ENCODE measurements at places on chromosomes 7 and 10.
A peak's percentile ranks its signal among the peaks of the same experiment; 100 is the strongest.

DNA sequence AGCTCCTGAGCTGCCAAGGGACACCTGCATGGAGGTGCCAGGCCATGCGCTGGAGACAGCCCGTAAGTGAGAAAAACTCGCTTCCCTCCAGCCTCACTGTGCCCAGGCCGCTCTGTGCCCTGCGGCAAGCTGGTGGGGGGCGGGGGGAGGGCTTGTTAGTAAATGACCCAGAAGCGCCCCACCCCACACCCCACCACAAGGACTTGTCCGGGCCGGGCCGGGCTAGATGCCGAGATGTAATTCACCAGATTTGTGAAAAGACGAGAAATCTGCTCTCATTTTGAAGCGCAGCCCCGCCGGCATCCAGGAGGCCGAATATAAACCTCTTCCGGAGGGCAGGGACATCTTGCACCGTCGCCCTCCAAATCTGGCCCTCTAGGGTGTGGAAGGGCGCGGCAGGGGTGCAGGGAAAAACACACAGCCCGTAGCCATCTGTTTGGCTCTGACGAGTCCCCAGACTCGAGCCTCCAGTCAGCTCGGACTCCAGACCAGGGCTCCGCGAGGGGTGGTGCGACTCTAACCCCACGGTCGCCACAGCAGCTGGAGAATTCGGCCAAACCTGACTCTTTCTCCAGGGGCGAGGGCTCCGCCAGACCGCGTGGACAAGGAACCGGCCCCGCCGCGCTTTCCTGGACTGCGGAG, 14.8 kb downstream of the TLX1 start:
- no peak for DNase-seq

DNA sequence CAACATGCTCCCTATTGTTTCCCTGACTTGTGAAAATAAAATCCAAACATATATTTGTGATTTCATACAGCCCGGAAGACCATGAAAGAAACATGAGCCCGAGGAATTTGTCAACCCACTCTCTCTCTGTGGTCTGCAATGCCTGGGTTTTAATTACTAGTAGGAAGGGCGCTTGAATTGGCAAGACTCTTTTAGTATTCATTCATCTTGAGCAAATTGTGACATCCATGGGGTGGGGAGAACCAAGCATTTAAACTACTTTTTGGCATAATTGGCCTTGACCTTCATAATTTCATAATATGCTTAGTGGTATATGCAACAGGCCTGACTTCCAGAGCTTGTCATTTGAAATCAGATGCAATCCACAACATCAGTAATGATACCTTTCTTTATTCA, 142.4 kb upstream of the BMPER start:
- peak; percentile 40 for DNase-seq

- peak; percentile 67 for DNase-seq
These were observed 381.8 kb upstream of the SORCS1 start for GRCh38 chr10:107546284-107546683.

DNA sequence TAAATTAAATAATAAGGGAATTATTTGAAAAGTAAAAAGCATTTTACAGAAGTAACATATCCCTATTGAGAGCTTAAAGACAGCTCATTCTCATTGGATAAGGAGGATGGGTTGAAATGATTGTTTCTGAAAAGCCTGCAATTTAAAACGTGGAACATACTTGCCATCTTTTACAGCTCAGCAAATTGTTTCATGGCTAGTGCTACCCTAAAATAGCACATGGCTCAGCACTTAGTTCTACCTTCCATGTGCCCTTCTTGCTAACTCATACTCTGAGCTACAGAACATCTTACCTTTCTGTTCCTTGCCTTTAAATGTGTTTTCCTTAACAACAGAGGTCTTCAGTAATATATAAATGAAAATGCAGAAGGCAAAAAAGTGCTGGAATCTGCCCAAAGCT, 8.6 kb downstream of the SEMA3C start:
- no peak for DNase-seq

DNA sequence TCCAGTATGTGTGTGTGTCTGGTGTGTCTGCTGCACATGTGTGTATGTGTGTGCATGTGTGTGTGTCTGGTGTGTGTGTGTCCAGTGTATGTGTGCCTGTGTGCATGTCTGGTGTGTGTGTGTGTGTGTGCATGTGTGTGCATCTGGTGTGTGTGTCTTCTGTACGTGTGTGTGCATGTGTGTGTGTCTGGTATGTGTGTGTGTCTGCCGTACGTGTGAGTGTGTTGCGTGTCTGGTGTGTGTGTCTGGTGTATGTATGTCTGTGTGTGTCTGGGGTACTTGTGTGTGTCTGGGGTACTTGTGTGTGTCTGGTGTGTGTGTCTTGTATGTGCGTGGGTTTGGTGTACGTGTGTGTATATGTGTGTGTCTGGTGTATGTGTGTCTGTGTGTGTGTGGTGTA, 289.1 kb upstream of the SHH start:
- no peak for DNase-seq

GRCh38 chr7:78149787-78150186, 351.2 kb downstream of the PHTF2 start:
- peak; percentile 87 for DNase-seq

- DNase-seq = no peak
These were observed 89.5 kb downstream of the VPS41 start for GRCh38 chr7:38819463-38819862.

DNA sequence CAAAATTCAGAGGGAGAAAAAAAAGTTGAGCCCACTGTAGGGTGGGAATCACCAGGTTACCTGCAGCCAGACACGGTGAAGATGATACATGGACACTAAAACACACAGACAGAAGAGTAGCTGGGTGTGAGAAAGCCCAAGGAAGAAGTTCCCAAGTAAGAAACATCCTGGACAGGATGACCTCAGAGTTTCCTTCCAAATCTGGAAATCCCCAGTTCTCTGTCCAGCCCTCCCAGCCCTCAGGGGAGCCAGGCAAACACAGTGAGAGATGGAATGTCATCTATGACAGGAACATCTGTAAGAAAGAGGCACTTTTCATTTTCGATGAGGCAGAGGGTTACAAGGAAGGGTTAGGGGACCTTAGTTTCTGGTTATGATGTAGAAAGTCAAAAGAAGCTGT, 125.1 kb upstream of the LYZL1 start:
- peak; percentile 57 for DNase-seq

- no peak for DNase-seq
These were observed 32.4 kb upstream of the SPDYE3 start for GRCh38 chr7:100275120-100275519.

DNA sequence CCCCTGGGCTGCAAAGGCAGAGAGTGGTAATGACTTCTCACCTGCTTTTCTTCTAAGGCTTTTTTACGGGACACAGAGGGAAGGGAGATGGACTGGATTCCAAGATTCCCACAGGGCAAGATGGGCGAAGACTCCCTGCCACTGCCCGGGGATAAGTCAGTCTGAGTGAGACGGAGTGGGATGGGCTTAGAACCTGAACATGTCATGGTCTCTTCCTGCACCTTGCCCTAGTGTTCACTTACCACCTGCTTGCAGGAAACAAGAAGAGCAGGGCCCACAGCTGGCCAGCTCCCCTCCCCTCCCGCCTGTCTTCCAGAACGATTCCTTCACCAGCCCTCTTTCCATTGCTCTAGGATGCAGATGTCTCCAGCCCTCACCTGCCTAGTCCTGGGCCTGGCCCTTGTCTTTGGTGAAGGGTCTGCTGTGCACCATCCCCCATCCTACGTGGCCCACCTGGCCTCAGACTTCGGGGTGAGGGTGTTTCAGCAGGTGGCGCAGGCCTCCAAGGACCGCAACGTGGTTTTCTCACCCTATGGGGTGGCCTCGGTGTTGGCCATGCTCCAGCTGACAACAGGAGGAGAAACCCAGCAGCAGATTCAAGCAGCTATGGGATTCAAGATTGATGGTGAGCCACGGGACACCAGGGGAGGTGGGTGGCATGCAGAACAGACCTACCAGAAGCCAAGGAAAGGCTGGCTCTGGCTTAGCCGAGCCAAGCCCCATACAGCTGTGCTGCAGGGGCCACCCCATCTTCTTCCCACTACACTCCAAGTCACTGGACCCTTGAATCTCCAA, 1.3 kb downstream of the SERPINE1 start:
- DNase-seq = no peak

- DNase-seq = no peak
These were observed 47.5 kb upstream of the AGMO start for GRCh38 chr7:15609287-15609686.

DNA sequence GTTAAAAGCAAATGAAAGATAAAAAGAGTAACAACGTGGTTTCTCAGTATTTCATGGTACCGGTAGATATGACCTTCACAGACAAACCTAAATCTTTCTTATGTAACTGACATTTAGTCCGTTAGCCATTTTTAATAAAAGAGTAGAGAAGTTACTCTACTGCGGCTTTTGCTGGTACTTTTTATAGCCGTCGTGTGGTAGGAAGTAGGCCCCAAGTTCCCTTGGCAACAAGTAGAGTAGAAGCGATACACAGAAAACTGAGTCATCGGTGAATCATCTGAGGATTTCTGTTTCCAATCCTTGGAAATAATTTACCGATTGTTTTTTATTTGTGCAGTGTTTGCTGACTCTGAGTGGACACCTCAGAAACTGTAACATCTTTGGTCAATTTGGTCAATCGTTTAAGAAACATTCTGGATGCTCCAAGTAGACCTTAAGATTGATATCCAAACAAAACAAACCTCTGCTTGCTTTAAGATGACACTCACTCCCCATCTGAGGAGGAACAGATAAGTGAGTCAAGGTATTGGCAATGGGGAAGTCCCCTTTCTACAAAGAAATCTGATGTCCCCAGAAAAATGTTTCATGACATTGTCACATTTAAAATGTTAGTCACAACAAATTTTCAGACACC, 63.9 kb upstream of the AHR start:
- peak; percentile 90 for DNase-seq

DNA sequence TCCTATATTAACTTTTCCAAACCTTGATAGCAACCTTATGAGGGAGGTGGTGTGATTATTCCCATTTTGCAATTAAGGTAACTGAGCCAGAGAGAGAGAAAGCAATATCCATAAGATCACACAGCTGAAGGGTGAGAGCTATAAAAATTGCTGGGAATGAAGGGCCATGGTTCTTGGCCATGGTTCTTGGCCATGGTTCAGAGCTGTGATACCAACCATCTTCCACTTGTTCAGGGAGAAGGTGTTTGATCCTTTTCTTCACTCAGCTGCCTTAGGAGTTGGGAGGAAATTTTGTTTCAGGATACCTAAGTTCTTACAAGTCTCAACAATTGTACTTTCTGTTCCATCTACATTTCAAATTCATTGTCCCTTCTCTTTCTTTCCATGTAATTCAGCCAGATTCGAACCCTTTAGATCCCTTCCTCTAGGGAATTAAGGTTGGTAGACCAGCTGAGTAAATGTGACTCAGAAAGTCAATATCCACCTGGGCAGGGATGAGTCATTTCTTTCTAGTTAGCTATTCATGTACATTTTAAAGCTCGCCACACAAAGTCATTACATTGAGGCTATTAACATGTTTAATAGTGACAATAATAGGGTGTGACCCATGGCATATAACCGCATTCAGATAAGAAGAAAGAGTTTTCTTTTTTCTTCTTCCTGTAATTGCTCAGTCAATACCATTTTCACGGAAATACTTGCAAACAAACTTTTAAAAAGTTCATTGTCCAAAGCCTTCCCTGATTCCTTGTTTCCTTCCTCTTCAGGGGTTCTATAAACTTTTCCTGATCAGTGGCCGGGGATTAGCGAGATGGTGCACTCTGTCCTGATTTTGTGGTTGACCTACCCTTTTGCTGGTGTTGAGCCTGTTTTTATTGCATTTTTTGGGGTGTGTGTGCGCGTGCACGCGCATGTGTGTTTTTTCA, 143.4 kb downstream of the TCF7L2 start:
- peak; percentile 65 for DNase-seq

GRCh38 chr7:80771523-80771922, 133.1 kb downstream of the CD36 start:
- DNase-seq = no peak

GRCh38 chr7:46625032-46625431, 704.0 kb upstream of the IGFBP3 start:
- DNase-seq = no peak

DNA sequence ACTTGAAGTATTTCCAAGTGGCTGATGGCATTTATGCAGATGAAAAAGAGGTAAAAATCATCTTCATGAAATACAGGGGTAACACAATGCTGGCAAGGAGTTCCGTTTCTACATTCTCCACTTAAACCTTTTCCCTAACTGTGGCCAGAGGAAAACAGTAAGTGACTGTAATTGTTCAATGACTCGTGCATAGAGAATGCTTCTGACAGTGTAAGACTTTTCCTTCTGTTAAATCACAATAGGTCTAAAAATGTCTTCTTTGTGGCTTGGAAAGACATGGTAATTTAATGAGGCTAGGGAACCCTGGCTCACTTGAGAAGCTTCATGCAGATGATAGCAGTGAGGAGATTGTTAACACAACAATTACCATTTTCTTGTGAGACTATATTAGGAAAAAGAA, 50.3 kb upstream of the RSU1 start:
- DNase-seq = peak; percentile 88

DNA sequence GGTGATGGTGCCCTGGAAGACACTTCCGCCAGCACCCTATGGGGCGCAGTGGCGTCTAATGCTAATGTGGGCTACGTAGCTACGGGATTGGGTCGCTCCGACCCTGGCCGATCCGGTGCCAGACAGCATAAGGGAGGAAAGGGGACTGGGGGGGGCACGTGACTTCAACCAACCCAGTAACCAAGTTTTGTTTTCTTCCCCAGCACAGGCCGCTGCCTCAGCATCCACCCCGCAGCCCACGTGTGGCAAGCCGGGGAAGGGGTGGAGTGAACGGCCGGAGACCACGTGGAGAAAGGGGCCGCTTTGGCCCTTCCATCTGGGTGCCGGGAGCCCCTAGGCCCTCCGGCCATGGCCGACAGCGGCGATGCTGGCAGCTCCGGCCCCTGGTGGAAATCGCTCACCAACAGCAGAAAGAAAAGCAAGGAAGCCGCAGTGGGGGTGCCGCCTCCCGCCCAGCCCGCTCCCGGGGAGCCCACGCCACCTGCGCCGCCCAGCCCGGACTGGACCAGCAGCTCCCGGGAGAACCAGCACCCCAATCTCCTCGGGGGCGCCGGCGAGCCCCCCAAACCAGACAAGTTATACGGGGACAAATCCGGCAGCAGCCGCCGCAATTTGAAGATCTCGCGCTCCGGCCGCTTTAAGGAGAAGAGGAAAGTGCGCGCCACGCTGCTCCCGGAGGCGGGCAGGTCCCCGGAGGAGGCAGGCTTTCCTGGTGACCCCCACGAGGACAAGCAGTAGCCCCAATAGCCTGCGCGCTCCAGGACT, 2.5 kb downstream of the PRR15 start:
- DNase-seq = no peak

DNA sequence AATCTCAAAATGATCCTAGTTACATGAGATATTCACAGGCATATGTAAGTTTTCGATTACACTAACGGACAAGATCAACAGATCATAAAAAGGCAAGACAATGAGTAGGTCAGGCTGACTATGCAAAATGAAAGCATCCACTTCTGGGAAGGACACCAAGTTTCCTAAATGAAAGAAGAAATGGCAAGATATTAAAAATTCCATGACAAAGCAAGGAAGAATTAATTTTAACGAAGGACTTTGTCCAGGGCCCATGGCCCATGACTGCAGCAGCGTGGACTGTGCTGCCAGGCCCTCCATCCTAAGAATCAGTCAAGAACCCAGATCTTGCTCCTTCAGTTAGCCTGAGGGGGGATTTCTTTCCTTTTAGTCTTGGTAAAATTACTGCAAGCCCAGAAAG, 182.4 kb upstream of the FRMD4A start:
- DNase-seq = no peak

- peak; percentile 93 for DNase-seq
These were observed 48.2 kb downstream of the APBB1IP start for GRCh38 chr10:26486304-26486703.

- DNase-seq = no peak
These were observed 65.7 kb upstream of the TBX20 start for GRCh38 chr7:35319606-35320005.

Measured in fibroblast of skin of right biceps (primary cell).